Hepatic stellate cell (primary cell): ENCODE measurements at places on chromosomes 5 and 9.

GRCh38 chr5:66807743-66808142 lies 211.6 kb downstream of the MAST4 start:
- DNase-seq: peak; percentile 38

- DNase-seq: no peak
These were observed 33.1 kb downstream of the GTF3C4 start for GRCh38 chr9:132703336-132703735.

GRCh38 chr5:76249621-76250020 lies 153.5 kb upstream of the IQGAP2 start:
- no peak for DNase-seq

DNA sequence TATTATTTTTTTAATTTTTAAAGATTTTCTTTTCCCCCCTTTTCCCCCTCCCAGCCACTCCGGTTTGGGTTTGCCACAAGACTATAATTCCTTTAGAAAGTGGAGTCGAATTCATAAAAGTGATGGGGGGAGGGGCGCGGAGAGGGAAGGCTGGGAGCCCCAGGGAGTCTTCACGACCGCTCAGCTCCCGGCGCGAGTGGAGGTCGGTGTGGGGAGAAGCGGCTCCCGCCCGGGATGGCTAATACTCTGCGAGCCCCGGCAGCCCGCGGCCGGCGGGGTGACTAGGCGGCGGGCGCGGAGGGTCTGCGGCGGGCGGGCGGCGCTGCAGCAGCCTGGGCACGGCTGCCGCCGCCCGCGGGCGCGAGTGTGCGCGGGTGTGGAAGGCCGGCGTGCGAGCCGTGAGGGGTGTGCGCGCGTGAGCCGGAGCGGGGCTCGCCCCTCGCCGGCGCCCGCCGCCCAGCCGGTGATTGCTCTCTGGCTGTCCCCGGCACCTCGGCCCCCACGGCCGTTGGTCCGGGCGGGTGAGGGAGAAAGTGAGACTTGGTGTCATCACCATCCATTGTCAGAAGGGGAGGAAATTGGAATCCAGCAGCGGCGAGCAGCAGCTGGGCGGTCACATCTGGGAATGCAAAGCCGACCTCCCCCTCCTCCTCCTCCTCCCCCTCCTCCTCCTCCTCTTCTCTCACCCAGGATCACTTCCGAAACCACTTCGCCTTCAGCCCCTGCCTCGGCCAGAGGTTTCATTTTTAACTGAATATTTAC lies at the start of gene PARP8:
TSS of gene PARP8 (plus strand) at position 377 of the 762 bp plus-strand sequence. CDS start 459 bp downstream, outside the sequence.
- peak; percentile 52 for DNase-seq

DNA sequence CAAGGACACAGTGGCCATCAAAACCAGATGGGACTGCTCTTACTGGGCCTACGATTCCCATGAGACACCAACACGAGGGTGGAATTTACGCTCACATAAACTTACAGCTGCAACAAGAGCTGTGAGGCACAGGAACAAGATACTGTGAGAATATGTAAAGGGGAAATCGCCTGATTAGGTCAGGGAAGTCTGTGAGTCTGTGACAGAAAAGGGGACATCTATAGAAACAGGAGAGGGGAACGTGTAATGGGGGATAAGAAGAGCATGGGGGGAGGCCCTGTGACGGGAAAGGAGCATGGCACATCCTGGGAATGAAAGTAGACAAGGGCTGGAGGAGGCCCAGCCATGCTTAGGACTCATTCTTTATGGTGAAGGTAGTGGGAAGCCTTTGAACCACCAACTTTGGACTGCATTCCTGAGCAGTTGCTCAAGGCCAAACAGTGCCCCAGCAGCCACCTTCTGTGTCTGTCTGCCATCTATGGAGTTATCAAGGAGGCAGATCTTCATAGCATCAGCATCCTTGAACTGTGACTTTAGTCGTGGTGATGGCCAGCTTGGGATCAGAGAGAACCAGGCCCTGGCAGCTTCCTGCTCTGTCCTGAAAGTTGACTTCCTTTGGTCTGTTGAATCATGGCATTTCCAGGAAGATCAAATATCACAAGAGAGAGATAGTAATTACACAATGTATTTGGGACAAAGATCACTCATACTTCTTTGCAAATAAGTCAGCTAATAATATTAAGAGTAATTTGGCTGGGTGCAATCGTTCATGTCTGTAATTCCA lies 87.9 kb upstream of the FAM169A start:
- peak; percentile 28 for DNase-seq

DNA sequence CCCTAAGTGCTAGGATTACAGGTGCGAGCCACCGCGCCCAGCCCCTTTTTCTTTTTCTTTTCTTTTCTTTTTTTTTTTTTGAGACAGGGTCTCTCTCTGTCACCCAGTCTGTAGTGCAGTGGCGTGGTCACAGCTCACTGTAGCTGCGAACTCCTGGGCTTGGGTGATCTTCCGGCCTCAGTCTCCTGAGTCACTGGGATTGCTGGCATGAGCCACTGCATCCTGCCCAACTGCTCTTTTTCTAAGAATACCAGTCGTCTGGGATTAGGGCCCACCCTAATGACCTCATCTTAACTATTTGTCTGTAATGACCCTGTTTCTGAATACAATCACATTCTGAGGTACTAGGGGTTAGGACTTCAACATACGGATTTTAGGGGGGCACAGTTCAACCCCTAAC lies 34.1 kb upstream of the NANS start:
- DNase-seq: no peak

DNA sequence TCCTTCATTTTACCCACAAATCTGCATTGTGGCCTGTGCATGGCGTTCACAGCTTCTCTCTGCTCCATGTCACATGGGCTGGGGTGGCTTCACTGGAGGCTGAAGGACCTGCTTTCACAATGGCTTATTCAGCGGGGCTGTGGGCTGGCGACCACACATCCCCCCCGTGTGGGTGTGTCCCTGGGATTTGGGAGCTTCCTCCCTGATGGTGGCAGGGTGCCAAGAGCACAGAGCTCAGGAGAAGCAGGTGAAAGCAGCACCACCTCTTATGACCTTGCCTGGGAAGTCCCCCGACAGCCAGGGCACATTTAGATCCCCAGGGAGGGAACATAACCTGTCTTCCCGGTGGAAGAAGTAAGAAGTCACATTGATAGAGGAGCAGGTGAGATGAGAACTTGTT lies 5.0 kb upstream of the MED10 start:
- no peak for DNase-seq

- no peak for DNase-seq
These were observed 165.3 kb upstream of the GAS1 start for GRCh38 chr9:87112656-87113055.

DNA sequence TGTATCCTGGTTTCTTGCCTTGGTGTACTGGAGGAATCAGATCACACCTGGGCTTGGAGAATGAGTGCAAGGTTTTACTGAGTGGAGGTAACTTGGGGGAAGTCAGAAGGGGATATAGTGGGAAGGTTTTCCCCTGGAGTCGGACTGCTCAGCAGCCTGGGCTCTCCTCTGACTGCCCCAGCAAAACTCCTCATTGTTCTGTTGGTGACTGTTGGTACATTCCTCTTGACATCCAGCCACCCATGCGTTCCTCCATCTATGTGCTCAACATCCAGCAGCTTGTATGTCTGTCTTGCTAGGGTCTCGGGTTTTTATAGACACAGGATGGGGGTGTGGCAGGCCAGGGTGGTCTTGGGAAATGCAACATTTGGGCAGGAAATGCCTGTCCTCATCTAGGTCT lies 96.0 kb downstream of the ZFAND5 start:
- DNase-seq: no peak

- DNase-seq: no peak
These were observed 98.2 kb downstream of the USP20 start for GRCh38 chr9:129933185-129934040.

DNA sequence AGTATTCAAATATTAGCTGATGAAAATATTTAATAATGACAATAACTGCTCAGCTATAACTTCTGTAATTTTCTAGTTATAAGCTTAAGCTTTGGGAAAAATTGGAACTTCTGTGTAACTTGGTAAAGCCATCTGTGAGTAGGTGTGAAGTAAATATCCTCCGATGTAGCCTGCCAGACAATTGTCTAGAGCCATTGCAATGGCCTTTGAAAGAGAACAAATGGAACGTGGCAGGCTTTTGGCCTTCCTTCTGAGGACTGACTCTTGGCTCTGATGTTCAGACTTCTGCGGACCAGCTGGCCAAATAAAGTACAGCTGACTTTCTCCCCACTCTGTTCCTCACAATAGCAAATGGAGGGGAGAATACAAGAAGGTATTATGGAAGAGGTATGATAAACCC lies 203.4 kb upstream of the NMUR2 start:
- no peak for DNase-seq

- no peak for DNase-seq
These were observed 741.4 kb downstream of the TAF11L14 start for GRCh38 chr5:18375641-18376040.

DNA sequence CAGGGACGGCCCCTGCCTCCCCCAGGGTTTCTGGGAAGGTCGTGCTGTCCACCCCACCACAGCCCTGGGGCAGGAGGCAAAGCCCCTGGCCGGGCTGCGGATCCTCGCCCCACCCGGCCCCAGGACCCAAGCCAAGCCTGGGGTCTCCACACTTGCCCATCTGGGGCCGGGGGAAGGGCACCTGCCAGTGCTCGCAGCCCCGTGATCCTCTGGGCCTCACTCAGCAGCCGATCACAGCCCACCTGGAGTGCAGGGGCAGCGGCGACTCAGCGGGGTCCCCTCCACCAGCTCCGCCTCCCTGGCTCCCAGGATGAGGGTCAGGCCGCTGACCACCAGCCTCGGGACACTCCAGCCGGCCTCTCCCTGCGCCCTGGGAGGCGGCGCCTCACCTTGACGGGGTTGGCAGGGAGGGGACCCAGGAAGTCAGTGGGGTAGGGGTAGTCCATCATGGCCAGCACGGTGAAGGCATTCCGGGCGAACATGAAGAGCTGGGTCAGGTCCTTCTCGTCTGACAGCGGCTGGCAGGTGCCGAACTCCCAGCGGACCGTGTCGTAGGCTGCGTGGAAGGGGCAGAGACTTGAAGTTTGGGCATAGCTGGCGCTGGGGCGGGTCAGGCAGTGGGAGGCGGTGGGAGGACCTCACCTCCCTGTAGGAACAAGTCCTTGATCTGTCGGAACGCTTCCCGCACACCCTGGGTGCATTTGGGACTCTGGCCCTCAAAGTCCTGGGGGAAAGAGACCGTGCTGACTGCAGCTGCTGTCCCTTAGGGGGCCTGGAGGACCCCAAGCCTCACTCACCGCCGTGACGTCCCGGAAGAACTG lies 1.8 kb downstream of the DPP7 start:
- DNase-seq: no peak

GRCh38 chr5:2584579-2585269 lies 166.8 kb downstream of the IRX2 start:
- DNase-seq: no peak

DNA sequence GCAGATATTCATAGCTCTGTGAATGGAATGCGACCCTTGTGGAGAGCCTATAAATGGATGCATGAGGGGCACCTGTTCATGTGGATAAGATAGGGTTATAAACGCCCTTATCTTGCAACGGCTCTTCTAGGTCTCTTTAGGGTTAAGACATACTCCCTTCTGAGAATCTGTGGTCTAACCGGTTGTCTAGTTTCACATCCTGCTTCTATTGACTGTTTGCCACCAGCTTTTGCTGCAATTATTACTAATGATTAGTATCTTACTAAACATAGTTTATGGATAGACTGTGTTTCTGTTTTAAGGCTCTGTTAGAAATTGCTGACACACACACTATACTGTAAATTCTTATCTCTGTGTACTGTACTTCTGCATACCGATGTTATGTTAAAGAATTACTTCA lies 198.9 kb upstream of the CYLC2 start:
- DNase-seq: no peak

DNA sequence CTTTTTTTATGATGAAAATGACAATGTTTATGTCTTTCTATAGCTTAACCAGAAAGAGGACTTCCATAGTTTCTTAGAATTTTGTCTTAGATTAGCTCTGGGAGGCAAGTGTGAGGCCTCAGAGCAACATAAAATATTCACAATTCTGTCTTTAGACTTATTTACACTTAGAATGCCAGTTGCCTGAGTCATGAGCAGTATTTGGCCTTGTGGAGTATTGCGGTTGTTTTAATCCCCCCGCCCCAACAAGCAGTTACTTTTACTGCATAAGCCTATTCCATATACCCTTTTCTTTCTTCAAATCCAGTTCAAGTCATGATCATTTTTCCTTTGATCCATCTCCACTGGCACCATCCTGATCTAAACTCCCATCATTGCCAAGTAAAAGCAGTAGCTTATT lies 198.0 kb upstream of the EGFLAM start:
- DNase-seq: no peak
